ENCODE measurements at places on chromosomes 2 and 18.
A peak's percentile ranks its signal among the peaks of the same experiment; 100 is the strongest.

DNA sequence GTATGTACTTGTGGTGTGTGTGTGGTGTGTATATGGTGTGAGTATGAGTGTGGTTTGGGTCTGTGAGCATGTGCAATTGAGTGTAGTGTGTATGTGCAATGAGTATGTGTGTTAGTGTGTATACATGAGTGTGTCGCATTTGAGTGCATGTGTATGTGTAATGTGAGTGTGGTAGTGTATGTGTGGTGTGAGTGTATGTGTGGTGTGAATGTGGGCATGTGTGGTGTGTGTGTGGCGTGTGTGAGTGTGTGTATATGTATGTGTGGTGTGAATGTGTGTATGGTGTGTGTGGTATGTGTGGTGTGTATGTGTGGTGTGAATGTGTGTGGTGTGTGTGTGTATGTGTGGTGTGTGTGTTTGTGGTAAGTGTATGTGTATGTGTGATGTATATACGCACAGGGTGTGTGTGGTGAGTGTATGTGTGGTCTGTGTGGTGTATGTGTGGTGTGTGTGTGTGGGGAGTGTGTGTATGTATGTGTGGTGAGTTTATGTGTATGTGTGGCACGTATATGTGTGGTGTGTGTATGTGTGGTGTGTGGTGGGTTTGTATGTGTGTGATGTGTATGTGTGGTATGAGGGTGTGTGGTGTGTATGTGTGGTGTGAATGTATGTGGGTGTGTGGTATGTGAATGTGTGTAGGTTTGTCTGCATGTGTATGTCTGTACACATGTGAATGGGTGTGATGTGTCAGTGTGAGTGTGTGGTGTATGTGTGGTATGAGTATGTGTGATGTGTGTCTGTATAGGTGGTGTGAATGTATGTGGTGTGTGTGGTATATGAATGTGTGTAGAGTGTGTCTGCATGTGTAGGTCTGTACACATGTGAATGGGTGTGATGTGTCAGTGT, 123.4 kb downstream of the DOCK10 start:
- DNase-seq: no peak

DNA sequence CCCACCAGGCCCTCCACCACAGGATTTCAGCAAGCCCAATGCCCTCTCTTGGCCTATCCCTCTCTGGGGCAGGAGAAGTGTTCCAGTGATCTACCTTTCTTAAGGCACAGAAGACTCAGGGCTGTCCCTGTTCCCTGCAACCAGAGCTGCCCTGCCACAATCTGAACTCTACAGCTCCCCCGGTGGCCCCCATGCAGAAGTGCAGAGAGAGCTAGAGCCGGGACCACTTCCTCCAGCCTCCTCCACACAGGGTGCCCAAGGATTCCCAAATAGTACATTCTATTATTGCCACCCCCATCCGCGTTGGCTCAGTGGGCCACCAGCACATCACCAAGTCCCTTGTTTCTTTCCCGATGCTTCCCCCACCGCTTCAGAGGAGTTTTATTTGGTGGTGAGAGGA, 114.8 kb upstream of the PTPRM start:
- peak; percentile 9 for DNase-seq

DNA sequence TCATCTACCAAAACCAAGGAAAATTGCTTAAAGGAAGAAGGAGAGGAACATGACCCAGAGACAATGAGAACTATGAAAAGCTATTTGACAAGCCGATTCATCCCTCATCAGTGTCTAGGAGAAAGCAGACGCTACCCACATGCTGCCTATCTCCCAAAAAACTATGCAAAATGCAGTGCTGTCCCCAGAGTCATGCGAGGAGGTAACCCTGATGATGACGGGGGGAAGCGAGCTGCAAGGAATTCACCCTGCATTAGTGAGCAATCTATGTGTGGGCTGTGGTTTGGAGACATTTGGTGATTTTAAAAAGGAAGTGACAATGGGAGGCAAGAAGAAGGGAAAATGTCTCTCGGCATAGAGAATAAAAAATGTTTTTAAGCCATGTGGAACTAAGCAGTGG, 472.7 kb downstream of the CMPK2 start:
- DNase-seq: no peak

DNA sequence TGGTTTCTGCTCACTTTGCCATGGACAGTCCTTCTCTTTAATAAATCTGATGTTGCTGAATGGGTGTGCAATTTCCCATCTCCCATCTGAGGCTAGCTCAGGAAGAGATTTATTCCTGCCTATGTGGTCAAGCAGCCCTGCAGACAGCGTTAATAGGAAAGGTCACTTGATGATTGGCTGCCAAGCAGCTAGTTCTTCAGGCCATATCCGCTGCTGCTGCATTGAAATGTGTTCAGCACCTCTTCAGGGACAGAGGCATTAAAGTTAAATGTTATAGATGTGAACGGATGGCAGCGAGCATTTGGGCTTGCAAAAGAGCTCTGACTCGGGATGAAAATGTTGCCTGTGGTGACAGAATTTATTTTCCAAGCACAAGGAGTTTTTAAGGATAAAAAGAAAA, 474.2 kb downstream of the PIK3C3 start:
- no peak for DNase-seq

DNA sequence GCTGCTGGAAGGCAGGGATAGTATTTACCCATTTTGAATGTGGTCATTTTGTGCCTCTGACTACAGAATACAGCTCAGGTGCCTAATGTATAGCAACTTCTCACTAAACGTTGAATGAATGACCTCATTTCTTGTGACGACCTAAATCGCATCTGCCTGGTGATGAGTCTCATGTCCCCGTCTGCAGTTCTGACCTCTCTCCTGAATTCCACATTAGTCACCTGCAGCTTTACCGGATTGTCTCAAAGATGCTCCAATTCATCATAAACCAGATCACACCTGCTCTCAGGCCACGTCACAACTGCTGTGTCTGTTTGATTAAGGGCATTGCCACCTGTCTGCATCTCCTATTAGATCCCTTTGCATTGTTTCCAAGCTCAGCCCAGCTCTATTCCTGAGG, 133.6 kb upstream of the MYT1L start:
- DNase-seq: no peak

DNA sequence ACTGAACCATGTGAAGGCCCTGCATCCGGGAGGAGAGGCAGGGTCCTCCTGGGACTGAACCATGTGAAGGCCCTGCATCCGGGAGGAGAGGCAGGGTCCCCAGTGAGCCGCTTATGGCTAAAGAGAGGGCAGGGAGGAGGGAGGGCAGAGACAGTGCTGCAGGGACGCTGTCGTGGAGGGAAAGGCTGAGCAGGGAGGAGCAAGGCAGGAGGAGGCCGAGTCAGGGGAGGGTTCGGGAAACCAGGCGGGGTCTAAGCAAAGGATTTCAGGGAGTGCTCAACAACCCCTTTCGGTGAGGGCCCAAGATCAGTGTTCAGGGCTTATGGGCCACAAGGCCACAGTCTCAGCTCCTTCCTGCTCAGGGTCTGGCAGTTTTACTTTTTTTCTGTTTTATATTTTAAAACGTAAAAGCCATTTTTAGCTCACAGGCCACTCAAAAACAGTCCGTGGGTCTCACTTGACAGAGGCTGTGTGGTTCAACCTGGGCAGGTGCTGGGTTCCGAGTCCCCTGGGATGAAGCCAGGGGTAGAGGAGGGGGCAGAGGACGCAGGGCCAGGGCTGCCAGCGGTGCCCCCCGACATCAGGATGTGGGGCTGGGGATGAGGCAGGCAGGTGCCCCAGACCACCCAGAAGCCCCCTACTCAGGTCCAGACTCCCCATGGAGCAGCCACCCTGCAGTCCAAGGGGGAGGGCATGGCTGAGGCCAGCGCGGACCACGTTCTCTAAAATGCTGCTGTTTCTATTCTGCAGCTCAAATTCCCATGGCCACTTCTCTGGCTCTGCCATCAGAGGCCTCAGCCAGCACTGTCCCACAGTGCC, 5.2 kb downstream of the TMEM18 start:
- DNase-seq: no peak

- DNase-seq: no peak
These were observed 2.6 kb downstream of the DYSF start for GRCh38 chr2:71455741-71456569.

- DNase-seq: no peak
These were observed 30.2 kb upstream of the SSB start for GRCh38 chr2:169768262-169768995.

- DNase-seq: no peak
These were observed 298.2 kb downstream of the SP3 start for GRCh38 chr2:173667014-173667413.

GRCh38 chr2:28273751-28274150, 118.9 kb upstream of the FOSL2 start:
- no peak for DNase-seq

- DNase-seq: no peak
These were observed 4.8 kb upstream of the TTC39C start for GRCh38 chr18:24009651-24010333.

Measured in CMK (cell line).